Activated T-cell treated with anti-CD3 and anti-CD28 coated beads, Interleukin-2, amount 50 U/mL, for 72 hours (primary cell): ENCODE measurements at places on chromosomes 13 and 19.

DNA sequence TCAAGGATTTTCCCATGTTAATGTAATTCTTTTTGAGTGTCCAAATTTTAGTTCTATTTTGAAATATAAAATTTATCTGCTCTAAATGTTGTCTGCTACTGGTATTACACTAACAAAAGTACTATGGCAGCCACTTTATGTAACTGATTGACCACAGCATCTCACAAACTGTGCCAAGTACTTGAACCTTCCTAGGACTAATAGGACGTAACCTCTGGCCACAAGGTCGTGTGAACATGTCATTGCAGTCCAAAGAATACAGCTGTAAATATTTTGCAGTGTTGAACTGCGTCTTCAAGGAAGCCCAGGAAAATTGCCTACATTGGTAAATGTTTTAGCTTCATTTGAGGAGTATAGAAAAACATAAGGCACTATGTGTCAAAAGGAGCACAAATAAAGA, 1.9 kb downstream of the KCTD4 start:
- H3K27me3 ChIP-seq, result no peaks in the 10 kb centered on the region
- peaks cover 5% of the 10 kb centered on the region for H3K36me3 ChIP-seq
- DNase-seq, result no peak
- H3K4me1 ChIP-seq, result peaks cover 6% of the 10 kb centered on the region
- H3K27ac ChIP-seq, result no peak overlapping the region

DNA sequence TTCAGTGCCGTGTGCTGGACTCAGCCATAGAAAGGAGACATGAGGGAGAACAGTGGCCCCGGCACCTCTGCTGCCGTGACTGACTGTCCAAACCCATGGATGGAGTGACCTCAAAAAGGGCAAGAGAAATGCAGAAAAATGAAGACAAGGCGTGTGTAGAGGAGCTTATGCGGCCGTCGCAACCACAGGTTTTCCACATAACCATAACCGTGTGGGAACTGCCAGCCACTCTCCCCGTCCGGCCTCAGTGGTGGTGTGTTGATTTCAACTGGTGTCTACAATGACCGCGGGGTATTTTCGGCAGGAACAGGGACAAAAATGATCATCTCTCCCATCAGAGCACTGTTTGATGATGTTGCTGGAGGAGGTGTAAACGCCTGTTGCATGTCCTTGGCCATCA, 42.9 kb upstream of the F7 start:
- no peak for DNase-seq
- H3K4me1 ChIP-seq, result no peaks in the 10 kb centered on the region
- H3K4me3 ChIP-seq, result no peak overlapping the region
- no peak overlapping the region for H3K27ac ChIP-seq

DNA sequence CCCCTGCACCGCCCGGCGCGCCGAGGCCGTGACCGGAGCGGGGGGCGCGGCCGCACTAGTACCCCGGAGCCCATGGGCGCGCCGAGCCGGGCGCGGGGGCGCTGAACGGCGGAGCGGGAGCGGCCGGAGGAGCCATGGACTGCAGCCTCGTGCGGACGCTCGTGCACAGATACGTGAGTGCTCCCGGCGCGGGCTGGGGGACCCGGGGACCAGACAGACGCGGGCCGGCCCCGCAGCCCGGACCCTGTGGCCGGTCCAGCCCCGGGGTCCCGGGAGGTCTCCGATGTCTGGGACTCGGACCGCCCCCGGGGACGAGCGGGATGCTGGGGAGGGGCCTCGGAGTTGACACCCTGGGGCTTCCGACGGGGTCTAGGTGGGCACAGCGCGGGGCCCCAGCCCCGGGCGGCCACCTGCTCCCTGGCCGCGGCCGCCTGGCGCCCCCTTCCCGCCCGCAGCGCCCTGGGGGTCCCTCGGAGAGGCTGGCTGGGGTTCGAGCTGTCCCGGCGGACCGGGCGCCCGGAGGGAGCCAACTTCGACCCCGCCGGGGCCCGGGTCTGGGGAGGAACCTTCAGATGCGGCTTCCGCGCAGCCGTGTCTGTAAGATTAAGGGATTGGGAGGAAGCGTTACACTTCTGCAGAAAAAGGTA, 568 bp downstream of the ATP11A start:
- no peaks in the 10 kb centered on the region for H3K36me3 ChIP-seq
- no peaks in the 10 kb centered on the region for H3K27me3 ChIP-seq
- H3K4me3 ChIP-seq, result peak overlapping the region; percentile 99
- H3K4me1 ChIP-seq, result peaks cover 47% of the 10 kb centered on the region
- peak overlapping the region; percentile 92 for H3K27ac ChIP-seq

DNA sequence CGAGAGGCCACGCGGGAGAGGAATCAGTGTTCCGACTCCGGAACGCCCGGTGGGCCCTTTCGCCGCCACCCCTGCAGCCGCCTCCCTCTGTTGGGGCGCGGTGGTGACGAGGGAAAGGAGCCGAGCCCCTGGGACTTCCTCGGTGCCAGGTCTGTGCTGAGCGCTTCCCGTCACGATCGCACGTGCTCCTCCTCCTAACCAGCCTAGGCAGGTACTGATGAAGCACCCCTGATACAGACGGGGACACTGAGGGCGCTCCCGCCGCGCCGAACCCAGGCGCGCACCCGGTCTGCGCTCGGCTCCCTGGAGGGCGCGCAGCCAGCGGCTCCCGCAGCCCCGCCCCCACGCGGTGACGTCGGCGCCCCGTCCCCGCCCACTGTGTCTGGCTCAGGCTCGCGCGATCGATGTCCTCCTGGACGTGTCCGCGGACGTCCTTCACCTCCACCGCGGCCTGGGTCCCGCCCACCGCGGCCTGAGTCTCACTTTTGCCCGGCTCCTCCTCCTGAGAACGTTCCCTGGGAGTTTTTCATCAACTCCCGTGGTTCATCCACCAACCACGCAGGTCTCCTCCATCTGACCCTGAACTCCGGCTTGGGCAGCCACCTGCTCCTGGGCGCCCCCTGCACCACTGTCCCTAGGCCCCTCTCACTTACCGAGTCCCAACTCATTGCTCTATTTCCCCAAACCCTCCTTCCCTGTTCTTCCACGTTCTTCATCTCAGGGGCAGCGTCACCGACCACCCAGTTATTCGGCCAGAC, 2.6 kb upstream of the KLK15 start:
- no peak overlapping the region for H3K27ac ChIP-seq
- no peaks in the 10 kb centered on the region for H3K36me3 ChIP-seq
- peak overlapping the region; percentile 93 for H3K4me3 ChIP-seq

DNA sequence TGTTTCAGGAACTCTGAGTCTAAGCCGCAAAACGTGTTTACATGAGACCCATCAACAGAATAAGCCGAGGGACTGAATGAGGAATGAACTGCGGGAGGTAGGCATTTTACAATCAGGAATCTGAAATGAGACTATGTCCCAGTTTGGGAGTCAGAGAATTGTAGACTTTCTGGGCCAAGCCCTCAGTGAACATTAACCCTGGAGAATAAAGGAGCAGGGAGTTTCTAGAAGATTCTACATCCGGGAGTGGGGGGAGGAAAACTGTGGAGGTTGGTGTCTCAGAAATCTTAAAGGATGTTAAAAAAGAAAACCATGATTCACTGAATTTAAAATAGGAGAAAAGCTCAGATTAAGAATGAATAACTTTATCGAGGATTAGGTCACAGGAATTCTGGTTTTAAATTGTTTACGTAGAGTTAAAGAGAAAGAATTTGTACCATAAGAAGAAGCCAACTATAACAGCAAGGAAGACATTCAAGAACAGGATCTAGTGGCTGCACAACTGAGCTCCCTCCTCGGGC, 18.5 kb downstream of the RFX2 start:
- H3K27me3 ChIP-seq, result no peaks in the 10 kb centered on the region
- H3K4me1 ChIP-seq, result peaks cover 17% of the 10 kb centered on the region
- H3K4me3 ChIP-seq, result no peak overlapping the region
- no peak overlapping the region for H3K27ac ChIP-seq

GRCh38 chr19:47158879-47159503, 28.4 kb downstream of the SAE1 start:
- H3K4me1 ChIP-seq, result peaks cover 67% of the 10 kb centered on the region
- peak overlapping the region; percentile 69 for H3K4me3 ChIP-seq
- no peaks in the 10 kb centered on the region for H3K27me3 ChIP-seq
- peak; percentile 41 for DNase-seq

GRCh38 chr19:336067-336614, 8.5 kb downstream of the MIER2 start:
- no peak overlapping the region for H3K27ac ChIP-seq
- DNase-seq, result no peak
- no peaks in the 10 kb centered on the region for H3K27me3 ChIP-seq
- peaks cover 16% of the 10 kb centered on the region for H3K36me3 ChIP-seq
- peaks cover 37% of the 10 kb centered on the region for H3K4me1 ChIP-seq

DNA sequence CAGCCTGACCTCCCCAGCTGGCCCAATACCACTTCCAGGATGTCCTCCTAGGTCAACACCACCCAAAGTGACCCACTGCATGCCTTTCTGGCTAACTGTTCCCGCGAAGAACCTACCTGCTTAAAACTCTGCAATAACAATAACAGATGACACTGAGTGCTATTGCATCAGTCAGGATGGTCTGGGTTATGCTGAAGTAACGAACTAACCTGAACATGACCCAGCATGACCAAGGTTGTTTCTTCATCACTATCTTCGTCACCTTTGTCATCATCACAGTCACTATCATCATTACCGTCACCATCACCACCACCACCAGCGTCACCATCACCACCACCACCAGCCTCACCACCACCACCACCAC, 10.6 kb upstream of the FXYD3 start:
- H3K27me3 ChIP-seq, result no peaks in the 10 kb centered on the region
- H3K4me3 ChIP-seq, result no peak overlapping the region
- peaks cover 3% of the 10 kb centered on the region for H3K36me3 ChIP-seq
- H3K27ac ChIP-seq, result no peak overlapping the region
- no peaks in the 10 kb centered on the region for H3K4me1 ChIP-seq

- no peaks in the 10 kb centered on the region for H3K36me3 ChIP-seq
- H3K4me1 ChIP-seq, result no peaks in the 10 kb centered on the region
- H3K27ac ChIP-seq, result no peak overlapping the region
- no peak for DNase-seq
These were observed 53.6 kb upstream of the ABCC4 start for GRCh38 chr13:95354680-95355487.

GRCh38 chr19:1872807-1873523, 9.6 kb upstream of the KLF16 start:
- H3K27ac ChIP-seq, result no peak overlapping the region
- no peak for DNase-seq
- H3K4me1 ChIP-seq, result peaks cover 32% of the 10 kb centered on the region
- H3K27me3 ChIP-seq, result no peaks in the 10 kb centered on the region
- H3K4me3 ChIP-seq, result peak overlapping the region; percentile 99
- H3K36me3 ChIP-seq, result peaks cover 9% of the 10 kb centered on the region

DNA sequence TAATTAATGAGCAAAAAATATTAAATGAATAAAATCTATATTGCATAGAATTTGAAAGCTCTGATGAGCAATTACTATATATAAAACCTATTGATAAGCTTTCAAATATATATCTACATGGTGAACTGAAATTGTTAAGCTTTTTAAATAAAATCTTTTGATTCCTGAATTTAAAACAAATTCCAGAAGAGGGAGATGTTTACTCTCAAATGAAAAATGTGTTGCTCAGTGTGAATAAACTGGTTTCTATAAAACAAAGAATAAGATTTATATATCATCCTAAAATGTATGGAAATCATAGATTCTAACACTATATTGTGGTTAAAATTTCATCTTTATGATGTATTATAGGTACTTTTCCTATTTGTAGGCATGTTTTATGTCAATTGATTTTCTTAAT, 171.5 kb upstream of the SLITRK6 start:
- peaks cover 2% of the 10 kb centered on the region for H3K36me3 ChIP-seq
- no peak for DNase-seq
- no peak overlapping the region for H3K4me3 ChIP-seq

- peaks cover 8% of the 10 kb centered on the region for H3K4me1 ChIP-seq
- no peak for DNase-seq
- no peak overlapping the region for H3K4me3 ChIP-seq
- no peak overlapping the region for H3K27ac ChIP-seq
- H3K36me3 ChIP-seq, result no peaks in the 10 kb centered on the region
These were observed 7.0 kb upstream of the DLEU7 start for GRCh38 chr13:50850445-50850844.

GRCh38 chr13:114148521-114148855, 16.1 kb upstream of the RASA3 start:
- H3K4me3 ChIP-seq, result peak overlapping the region; percentile 88
- peaks cover 53% of the 10 kb centered on the region for H3K4me1 ChIP-seq
- no peaks in the 10 kb centered on the region for H3K27me3 ChIP-seq
- peaks cover under 1% of the 10 kb centered on the region for H3K36me3 ChIP-seq

DNA sequence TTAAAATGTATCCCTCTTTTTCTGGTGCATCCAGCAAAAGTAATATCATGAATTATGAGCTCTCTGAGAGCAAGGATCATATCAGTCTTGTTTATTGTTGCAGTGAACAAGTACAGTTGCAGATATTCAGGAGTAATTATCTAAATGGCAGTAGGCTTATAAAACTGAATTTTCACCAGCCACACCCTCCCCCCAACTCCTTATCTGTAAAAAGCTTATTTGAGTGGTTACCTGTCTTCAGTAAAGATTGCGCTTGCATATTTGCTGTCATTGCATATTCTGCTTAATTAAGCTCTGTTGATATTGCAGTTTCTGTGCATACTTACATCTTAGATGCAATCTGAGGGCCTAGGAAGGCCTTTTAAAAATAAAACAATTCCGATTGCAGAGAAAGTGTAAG, 87.3 kb downstream of the DNAJC15 start:
- DNase-seq, result no peak
- H3K27ac ChIP-seq, result peak overlapping the region; percentile 19
- H3K4me3 ChIP-seq, result no peak overlapping the region
- H3K4me1 ChIP-seq, result no peaks in the 10 kb centered on the region
- H3K27me3 ChIP-seq, result no peaks in the 10 kb centered on the region

GRCh38 chr13:110468986-110469495, 92.5 kb downstream of the RAB20 start:
- H3K4me1 ChIP-seq, result no peaks in the 10 kb centered on the region
- H3K36me3 ChIP-seq, result no peaks in the 10 kb centered on the region
- no peak overlapping the region for H3K27ac ChIP-seq
- H3K27me3 ChIP-seq, result peaks cover 32% of the 10 kb centered on the region
- H3K4me3 ChIP-seq, result no peak overlapping the region

DNA sequence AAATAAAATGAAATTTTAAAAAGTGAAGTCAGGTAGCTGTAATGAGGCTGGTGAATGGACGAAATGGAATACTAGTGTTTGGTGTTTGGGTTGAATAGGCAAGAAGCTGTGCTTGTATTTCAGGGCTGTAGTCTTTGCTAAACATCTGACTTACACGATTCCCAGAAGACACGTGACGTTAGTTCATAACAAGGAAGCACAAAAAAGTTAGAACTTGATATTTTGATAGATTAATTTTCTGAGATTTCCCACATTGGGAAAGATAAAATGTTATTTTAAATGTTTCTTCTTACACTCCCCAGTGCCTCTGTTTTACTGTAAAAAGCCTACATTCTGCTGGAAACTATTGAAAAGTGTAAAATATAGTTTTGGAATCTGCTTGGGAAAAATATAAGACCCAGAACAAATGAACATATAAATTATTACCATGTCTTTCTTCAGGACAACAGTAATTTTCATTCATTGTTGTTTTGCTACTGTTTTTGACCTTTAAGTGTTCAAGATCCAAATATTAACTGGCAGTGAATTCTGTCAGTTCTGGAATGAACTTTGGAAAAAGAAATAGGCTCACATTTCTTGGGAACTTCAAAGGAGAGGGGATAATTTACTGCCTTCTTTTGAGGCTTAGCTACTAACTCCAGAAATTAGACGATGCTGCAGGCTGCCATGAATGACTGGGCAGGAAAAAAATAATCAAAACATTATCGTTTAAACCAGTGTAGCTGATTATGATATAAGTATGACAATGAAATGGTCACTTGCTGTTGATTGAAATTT, 241.3 kb downstream of the SLITRK6 start:
- H3K27ac ChIP-seq, result no peak overlapping the region
- H3K36me3 ChIP-seq, result no peaks in the 10 kb centered on the region
- H3K4me3 ChIP-seq, result no peak overlapping the region

- peaks cover 7% of the 10 kb centered on the region for H3K27me3 ChIP-seq
- H3K27ac ChIP-seq, result no peak overlapping the region
- no peaks in the 10 kb centered on the region for H3K4me1 ChIP-seq
- no peak overlapping the region for H3K4me3 ChIP-seq
- DNase-seq, result no peak
These were observed 12.0 kb downstream of the TIMM13 start for GRCh38 chr19:2415281-2415972.
